Activated CD8-positive, alpha-beta memory T cell treated with anti-CD3 and anti-CD28 coated beads for 48 hours (primary cell): ENCODE measurements at places on chromosomes 1 and 21.

- no peak for DNase-seq
Measured at GRCh38 chr1:27633298-27633610, 1.7 kb downstream of the FGR start.

DNA sequence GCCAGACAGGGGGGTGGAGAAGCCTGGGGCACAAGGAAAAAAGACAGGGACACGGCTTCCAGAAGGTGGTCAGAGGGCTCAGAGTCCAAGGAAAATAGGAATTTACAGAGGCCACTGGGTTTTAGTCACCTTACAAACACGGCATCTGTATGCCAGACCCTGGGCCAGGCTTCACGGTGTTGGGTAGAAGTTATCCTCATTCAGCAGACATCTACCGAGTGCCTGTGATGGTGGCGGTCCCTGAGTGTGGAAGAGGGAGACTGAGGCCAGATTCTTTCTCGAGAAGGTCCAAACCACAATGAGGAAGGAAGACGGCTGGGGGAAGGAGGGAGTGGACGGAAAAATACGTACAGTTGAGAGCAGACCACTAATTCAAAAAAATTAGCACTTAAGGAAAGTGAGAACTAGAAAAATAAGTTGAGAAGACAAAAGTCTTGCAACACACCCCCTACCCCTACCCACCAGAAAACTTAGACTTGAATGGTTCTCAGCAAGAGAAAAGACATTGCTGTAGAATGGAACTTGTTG is 864 bp upstream of the BTG2 start:
- no peak for DNase-seq

DNA sequence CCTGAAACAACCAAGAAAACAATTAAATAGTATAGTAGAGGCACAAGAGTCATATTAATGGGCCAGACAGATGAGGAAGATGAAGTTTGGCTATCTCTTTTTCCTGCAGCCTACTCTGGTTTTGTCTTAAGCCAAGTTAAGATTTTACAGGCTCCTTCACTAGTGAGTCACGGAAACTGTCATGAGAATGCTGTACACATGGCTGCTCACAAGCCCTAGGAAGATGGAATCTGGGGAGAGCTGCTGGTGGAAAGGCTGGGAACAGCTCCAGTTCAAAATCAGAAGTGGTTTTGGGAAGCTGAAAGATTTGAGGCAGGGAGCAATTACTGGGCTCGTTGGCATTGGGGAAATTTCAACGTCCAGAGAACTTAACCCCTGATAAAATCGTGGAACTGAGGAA is 46.4 kb upstream of the S1PR1 start:
- DNase-seq, result no peak

- no peak for DNase-seq
Measured at GRCh38 chr1:18341291-18342069, 139.2 kb upstream of the KLHDC7A start.

GRCh38 chr1:99232172-99232571 is 32.1 kb upstream of the PLPPR4 start:
- no peak for DNase-seq

DNA sequence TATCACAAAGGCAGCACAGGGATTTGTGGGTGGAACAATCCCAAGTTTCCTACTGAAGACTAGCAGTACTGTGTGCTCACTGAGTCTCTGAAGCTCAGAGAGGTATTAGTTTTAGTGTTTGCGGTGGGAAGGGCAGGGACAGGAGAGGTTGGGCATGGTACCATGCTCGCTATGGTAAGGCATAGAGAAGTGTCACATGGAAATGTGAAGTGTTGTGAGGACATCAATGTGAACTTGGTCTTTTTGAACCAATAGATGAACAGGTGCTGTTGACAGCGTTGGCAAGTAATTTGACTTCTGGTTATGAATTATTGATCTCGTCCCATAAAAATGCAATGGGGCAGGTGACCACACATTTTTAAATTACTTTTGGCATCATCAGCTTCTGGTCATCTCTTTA is 55.8 kb upstream of the ADAMTS1 start:
- DNase-seq, result no peak

GRCh38 chr1:210907251-210907805 is 226.6 kb downstream of the KCNH1 start:
- no peak for DNase-seq

GRCh38 chr1:53729456-53730223 is 9.3 kb downstream of the GLIS1 start:
- DNase-seq, result no peak

GRCh38 chr1:35364741-35365140 is 96.2 kb downstream of the ZMYM4 start:
- DNase-seq, result no peak

- no peak for DNase-seq
Measured at GRCh38 chr1:104932949-104933679, 1183.4 kb downstream of the AMY1C start.

GRCh38 chr21:27365394-27365793 is 398.5 kb upstream of the ADAMTS5 start:
- no peak for DNase-seq

DNA sequence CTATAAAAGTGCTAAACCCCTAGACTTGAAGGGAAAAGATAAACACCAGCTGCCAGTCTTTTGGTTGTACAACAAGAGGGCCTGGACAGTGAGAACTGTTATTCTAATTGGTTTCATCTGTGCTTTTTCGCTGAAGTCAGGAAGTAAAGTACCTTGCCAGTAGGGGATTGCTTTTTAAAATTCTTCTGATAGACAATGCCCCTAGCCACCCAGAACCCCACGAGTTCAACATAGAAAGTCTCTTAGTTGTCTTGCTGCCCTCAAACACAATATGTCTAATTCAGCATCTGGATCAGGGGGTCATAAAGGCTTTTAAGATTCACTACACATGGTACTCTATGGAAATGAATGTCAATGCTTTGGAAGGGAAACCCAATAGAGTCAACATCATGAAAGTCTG is 289.2 kb downstream of the TBX15 start:
- no peak for DNase-seq

DNA sequence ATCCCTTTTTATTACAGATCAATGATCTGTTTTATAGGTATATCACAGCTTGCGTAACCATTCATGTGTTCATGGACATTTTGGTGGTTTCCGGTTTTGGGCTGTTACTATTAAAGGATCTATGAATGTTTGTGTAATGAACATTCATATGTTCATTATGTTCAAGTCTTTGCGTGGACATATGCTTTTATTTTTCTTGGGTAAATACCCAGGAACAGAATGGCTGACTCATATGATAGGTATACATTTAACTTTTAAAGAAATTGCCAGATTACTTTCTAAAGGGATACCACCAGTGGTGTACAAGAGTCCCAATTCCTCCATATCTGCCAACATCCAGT is 73.7 kb downstream of the SPATA46 start:
- no peak for DNase-seq

DNA sequence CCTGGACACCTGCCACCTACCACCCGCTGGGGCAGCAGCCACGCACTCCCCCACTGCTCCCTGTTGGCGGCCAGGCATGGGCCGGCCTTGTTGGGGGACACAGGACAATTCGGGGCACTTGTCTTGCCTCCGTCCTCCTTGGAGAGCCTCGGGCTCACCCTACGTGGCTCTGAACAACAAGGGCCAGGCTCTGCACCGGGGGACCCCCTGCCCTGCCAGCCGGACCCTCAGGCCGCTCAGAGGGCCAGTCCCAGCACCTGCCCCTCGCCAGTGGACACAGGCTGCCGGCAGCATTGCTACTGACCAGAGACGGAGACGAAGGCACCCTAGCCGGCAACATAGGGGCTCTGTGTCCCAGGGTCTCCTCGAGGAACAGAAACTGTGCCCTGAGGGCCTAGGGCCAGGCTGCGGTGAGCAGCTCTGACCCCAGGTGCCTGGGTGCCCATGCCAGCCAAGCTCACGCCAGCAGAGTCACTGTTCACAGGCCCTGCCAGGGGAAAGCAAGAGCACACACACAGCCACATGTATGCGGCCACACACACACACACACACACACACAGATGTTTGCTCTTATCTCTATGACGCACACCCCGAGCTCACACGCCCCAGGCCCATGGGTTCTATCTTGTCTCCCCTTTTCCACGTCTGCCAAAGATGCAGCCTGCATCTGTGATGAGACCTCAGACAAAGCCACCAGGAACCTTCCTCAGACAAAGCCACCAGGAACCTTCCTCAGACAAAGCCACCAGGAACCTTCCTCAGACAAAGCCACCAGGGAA is 45.9 kb downstream of the MORN1 start:
- no peak for DNase-seq

DNA sequence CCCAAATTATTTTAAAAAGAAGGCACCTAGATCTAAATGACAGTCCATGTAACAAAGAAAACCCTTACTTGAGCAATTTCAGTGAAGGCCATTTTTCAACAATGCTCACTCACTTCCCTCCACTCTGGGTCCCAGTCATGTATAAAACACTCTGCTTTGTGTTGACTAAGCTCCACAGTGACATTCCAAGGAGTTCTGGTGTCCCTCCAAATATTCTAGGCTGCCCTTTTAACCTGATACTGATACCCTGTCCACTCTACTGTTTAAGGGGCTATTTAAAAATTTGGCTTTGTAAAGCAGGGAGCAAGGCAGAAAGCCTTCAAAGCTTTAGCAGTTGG is 73.6 kb downstream of the GNG12 start:
- DNase-seq, result no peak

DNA sequence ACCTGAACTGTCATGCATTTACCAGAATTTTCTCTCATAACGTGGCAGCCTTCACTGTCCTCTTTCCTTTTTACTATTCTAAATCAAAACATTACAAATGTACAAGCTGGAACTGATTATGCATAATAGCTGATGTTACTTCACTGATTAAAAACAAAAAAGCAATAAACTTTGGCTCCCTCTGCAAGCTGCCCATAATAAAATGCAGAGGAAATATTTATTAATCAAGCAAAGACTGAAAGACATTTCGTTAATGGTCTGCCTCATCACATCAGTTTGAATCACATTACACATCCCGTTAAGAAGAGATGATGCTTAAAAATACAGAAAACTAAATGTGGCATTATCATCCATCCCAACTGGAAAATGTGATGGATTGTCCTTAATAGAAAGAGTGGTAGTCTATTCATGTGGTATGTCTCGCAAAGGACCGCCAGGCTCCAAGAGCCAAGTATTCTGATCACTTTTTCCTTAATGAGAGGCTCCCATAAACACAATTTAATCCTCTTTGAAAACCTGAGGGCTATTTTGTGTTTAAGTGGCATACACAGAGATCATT is 225.3 kb downstream of the RGS7 start:
- DNase-seq, result no peak

GRCh38 chr1:12456979-12457378 is 161.0 kb downstream of the DHRS3 start:
- DNase-seq, result no peak

GRCh38 chr1:18714404-18715175 is 83.9 kb downstream of the PAX7 start:
- DNase-seq, result no peak

DNA sequence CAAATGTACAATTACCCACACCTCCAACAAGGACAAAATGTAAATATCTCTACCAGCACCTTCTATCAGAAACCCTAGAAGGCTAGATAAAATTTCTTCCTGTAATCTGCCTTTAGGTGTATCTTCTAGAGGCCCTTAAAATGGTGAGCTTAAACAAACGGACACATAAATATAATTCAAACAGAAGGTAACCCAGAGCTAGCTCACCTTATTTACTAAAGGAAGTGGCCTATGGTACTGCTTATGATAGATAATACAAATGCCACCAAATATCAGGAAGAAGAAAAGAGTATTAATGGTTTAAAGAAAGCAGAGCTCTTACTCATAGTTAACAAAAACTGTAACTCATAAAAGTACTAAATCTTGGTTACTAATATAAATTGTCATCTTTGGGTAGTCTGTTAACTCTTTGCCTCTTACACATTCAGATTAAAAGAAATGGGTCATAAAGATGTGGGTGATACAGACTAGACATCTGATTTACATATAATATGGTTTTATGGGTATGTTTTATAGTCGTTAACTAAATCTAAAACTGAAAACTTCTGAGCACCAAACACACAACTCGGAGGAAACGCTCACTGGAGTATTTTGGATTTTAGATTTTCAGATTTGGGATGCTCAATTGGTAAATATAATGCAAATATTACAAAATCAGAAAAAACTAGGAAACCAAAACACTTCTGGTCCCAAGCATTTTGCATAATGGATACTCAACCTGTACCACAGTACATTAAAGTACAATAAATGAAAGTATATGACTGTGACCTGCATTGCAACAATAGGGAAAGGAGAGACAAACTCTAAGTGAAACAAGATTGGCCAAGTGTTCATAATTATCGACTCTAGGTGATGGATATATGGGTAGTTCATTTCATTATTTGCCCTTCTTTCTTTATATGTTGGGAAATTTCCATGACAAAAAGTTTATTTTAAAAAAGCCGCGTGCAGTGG is 23.2 kb downstream of the TRIT1 start:
- no peak for DNase-seq

GRCh38 chr1:159877695-159878444 is 15.4 kb upstream of the VSIG8 start:
- no peak for DNase-seq

- no peak for DNase-seq
Measured at GRCh38 chr1:94743862-94744261, 76.3 kb upstream of the SLC44A3 start.

DNA sequence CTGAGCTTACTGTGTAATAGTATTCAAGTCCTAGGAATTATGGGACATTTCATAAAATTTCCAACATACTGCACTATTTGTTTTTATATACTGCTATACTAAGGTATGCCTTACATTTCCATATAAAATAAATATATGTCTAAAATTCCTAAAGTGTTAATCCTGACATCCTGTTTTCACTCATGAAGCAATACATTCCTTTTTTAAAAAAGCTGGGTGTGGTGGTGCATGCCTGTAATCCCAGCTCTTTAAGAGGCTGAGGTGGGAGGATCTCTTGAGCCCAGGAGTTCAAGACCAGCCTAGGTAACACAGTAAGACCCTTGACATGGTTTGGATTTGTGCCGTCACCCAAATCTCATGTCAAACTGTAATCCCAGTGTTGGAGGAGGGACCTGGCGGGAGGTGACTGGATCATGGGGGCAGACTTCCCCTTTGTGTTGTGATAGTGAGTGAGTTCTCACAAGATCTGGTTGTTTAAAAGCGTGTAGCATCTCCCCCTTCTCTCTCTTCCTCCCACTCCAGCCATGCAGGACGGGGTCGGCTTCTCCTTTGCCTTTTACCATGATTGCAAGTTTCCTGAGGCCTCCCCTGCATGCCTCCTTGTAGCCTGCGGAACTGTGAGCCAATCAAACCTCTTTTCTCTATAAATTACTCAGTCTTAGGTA is 5.8 kb downstream of the CDC42BPA start:
- no peak for DNase-seq
